ENCODE measurements at places on chromosomes 3 and 15.

- DNase-seq, result no peak
These were observed 216.1 kb upstream of the CDIN1 start for GRCh38 chr15:36363335-36363734.

GRCh38 chr15:79378394-79379109 is 53.6 kb upstream of the MINAR1 start:
- no peak for DNase-seq

DNA sequence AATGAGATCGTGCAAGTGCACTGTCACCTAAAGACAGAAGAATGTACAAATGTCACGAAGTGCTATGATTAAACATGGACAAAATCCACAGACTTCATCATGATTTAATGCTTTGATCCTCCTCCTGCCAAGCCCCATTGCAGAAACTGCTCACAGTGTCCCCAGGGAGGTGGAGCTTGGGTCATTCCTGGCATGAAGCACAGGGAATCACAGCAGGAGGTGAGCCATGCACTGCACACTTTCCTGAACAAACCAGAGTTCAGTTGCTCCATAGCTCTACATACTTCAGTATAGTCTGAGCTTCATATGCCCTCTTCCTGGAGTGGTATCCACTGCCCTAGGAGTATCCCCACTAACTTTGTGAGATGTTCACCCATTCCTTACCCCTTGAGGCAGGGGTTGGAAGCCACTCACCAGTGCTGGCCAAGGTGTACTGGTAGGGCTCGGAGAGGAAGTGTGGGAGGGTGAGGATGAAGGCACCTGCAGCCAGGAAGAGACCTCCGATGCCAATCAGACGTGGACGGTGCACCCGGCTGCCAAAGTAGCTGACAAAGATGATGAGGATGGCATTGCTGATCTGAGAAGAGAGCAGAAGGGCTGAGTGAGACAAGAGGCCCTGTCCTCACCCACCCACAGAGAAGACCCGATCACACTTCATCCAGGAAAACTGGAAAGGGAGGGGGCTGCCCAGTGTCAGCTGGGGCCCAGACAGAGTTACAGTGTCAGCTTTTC is 56.3 kb downstream of the SLCO2A1 start:
- DNase-seq, result no peak

DNA sequence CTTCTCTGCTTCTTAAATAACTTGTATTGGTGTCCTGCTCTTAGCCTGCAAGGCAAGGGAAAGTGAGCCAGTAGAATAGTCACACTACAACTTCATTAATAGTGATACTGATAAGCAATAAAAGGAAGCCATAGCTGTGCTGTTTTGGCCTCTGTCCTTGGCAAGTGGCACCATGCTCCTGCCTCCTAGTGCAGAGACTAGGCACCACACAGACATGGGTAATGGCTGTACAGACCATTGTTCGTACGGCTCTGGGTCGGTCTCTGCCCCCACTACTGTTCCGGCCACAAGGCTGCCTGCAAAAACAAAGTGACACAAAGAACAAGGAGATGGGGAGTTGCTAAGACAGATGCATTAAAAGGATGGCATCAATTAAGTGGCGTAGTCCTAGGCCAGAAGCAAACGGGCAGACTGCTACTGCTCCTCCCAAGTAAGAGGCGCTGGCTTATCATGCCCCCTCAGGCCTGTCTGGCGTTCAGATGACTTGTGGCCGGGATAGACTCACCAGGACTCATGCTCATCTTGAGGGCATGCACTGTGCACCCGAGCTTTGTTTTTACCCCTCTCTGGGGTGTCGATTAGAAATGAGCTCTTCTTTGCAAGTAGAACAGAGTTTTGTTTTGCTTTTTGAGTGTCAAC is 75.6 kb downstream of the TRAK1 start:
- DNase-seq, result no peak

DNA sequence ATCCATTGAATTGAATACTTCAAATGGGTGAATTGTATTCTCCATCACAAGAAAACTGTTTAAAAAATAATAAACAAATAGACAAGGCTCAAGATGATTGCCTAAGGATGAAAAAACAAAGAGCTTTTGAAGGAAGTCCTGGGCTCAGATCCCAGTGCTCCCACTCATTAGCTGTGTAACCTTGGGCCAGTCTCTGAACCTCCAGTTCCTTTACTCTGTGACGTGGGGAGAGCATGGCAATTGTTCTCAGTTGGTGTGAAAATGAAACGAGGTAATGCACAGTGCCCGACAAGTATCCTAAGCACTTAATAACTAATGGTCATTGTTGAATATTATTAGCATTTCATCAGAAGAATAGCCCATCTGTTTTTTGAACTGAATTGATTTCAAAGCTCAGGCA is 40.7 kb downstream of the TNIK start:
- no peak for DNase-seq

GRCh38 chr15:94230431-94230882 is 904 bp upstream of the MCTP2 start:
- no peak for DNase-seq

DNA sequence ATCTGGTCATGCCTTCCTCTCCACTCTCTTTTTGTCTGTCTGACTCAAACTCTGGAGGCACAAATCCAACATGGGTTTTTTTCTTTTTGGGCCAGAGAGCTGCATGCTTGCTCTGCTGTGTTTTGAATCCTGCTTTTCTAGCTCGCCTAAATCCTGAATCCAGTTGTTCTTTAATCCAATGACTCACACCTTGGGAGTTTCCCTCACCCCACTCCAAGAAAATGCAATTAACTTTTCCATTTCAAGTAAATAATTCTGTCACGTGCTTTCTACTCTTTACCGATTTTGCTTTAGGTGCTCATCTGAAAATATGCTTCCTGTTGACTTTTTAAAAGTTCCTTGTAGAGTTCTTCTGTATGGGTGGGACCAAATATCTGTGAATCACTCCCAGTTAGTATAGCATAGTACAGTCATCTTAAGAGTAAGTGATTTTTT is 47.6 kb downstream of the SLMAP start:
- DNase-seq, result peak; percentile 11

- no peak for DNase-seq
These were observed 371.1 kb downstream of the CHL1 start for GRCh38 chr3:567488-568185.

DNA sequence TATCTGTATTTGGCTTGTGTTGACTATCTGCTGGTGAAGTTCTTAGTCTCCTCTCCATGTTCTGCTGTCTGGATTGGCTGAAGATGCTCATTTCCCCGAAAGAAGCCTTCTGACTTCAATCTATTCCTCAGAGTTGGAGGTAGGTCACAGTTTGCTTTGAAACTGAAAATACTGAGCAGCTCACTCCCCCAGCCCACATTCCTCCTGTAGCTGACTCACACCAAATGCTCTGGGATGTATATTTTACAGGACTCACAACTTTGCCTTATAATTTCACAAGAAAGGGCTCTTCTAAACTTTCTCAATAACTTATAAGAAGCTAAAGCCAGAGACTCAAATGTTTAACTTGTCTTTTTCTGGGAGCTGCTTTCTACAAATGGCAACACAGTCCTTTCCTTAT is 36.3 kb upstream of the SNX4 start:
- no peak for DNase-seq

GRCh38 chr15:68445351-68445750 is 13.4 kb upstream of the ITGA11 start:
- no peak for DNase-seq

DNA sequence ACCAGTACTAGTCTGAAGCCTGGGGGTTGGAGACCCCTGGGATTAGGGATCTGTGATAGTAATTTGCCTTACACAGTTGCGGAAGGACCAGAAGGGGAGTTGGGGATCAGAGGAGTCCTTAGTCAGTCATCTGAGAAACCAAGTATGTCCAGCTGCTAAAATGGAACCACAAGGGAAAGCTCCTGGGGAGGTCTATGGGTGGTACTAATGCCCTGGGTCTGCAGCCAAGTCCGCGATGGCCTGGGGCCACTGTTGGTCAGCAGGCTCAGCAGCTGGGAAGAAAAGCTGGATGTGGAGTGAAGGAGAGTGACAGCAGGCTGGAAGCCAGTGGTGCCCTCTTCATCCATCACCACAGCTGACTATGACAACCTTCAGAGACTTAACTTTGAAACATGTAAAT is 2.2 kb upstream of the ANKDD1A start:
- no peak for DNase-seq

DNA sequence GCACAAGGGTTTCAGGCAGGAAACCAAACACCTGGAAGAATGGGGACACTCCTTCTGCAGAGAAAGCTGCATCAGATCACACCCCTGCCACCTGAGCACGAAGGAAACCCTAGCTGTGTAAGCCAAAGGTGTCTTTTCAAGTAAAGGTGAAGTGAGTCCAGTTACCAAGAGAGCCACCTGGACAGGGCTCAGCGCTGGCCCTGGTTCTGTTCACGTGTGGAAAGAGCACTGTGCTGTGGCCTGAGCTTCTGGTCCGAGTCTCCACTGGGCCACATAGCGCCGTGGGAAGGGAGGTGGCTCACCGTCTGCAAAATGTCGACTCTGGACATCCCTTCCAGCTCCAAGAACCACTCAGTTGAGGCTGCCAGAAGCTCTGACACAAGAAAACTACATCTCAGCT is 151.1 kb downstream of the ADAMTS17 start:
- DNase-seq, result no peak

GRCh38 chr3:194257151-194257621 is 93.9 kb downstream of the CPN2 start:
- no peak for DNase-seq

DNA sequence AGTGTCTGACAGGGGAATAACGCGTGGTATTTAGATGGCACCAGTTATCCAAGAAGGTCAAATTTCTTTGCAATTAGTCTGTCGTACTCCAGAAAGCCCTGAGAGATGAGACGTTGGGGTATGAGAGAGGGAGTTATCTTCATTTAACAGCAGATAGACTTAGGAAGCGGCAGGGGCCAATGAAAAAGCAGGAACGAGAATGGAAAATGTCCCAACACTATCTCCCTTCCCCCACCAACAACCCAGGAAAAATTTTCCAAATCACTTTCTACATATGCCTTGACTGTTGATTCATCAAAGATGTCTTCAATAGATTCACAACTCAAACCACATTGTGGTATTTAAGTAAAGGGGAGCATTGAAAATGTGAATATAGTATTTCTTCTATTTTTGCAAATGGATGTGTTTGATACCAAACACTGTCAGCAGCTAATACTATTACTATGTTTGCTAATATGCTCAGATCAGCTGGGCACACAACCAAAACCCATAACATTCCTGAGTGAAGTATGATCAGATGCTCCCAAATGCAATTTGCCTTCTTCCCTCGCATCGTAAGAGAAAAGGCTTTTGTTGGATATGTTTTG is 13.3 kb upstream of the GREM1 start:
- no peak for DNase-seq

DNA sequence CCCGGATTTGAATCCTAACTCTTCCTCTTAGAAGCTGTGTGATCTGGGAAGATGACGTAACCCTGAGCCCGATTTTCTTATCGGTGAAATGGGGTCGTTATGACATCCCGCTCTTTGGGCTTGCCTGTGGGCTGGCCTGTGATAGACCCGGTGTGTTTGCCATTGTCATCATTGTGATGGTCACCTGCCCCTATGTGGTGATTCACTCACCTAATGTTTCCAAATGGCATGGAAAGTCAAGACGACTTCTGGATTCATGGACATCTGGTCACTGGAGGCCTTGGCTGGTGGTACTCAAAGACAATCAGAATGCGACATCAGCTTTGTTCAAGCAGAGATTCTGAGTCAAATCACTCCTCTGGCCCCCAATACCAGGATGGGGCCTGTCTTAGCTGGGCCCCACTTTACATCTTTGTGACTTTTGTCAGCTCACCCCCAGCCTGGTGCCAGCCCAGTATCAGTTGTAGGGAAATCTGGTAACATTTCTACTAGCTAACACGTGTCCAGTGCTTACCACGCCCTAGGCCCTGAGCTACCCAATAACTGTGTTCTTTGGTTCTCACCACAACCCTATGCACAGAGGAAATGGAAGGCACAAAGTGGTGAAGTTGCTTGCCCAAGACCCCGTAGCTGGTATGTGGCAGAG is 2.8 kb downstream of the TMEM43 start:
- DNase-seq, result no peak

- DNase-seq, result no peak
These were observed 346.5 kb downstream of the THSD4 start for GRCh38 chr15:71461748-71462147.

DNA sequence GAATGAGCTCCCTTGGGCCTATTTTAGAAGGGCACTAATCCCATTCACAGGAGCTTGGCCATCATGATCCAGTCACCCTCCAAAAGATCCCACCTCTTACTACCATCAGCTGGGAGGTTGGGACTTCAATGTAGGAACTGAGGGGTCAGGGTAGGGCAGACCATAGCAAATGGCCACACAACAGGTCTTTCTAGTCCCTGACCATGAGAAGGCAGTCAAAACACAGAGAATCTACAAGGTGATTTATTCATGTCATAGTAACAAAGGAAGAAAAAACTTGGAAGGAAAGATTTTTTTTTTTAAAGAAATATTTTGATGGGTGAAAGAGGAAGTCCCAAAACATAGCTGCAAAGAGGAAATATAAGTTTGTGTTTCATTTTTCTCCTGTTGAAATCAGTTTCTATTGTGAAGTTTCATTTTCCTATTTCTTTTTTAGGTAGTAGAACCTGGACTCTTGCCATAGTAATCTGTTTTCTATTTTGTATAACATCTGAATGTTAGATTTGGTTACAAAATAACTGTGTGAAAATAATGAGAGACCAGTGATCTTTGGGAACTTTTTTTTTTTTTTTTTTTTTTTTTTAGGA is 23.5 kb upstream of the TNFSF10 start:
- no peak for DNase-seq

GRCh38 chr15:42788725-42789124 is 51.8 kb upstream of the CDAN1 start:
- DNase-seq, result no peak

DNA sequence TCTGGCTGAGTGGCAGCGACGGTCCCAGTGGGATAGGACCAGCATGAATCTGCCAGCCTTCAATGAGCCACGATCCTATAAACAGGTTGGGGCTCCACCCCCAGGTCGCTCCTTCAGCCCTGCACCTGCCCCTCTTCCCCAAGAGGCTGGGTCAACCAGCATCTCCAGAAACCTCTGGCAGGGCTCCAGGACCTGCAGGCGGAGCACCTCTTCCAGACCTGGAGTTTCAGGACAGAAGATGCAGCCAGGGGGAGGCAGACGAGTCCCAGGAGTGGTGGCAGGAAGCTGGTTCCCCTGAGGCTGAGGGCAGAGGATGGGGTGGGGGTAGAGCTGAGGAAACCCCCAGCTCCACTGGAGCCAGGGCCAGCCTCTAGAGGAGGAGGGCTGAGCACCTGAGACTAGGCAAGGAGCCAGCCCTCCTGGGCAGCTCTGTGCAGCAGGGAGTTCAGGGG is at the start of gene PLA2G4D:
PLA2G4D (minus strand) TSS at position 51 of the 452 bp plus-strand sequence. CDS start 103 bp downstream, outside the sequence.
- no peak for DNase-seq

DNA sequence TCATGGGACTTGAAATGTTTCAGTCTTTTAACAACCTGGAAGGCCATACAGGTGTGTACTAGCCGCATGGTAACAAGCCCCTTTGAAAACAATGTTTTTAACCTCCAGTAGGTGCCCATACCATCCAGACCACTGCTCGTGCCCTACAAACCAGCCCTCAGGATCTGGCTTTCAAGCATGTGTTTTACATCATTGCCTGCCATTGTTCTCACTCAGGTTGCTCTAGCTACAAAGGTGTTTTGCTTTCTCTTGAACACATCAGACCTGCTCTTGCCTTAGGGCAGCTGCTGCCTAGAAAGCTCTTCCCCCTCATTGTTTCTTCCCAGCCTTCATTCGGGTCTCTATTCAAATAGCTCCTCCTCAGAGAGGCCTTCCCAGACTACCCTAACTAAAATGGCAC is 32.3 kb upstream of the MAP3K13 start:
- no peak for DNase-seq

- DNase-seq, result no peak
These were observed 515.5 kb downstream of the OCA2 start for GRCh38 chr15:27583651-27584050.

GRCh38 chr15:38076786-38077185 is 142.3 kb downstream of the TMCO5A start:
- no peak for DNase-seq

Data from CD4-positive, alpha-beta T cell treated with Interleukin-12 subunit alpha and Interleukin-12 subunit beta, for 1 hour (primary cell).